ENCODE measurements at places on chromosomes 4 and X.

GRCh38 chrX:100625985-100626491 is 10.6 kb downstream of the TSPAN6 start:
- no peak for DNase-seq

DNA sequence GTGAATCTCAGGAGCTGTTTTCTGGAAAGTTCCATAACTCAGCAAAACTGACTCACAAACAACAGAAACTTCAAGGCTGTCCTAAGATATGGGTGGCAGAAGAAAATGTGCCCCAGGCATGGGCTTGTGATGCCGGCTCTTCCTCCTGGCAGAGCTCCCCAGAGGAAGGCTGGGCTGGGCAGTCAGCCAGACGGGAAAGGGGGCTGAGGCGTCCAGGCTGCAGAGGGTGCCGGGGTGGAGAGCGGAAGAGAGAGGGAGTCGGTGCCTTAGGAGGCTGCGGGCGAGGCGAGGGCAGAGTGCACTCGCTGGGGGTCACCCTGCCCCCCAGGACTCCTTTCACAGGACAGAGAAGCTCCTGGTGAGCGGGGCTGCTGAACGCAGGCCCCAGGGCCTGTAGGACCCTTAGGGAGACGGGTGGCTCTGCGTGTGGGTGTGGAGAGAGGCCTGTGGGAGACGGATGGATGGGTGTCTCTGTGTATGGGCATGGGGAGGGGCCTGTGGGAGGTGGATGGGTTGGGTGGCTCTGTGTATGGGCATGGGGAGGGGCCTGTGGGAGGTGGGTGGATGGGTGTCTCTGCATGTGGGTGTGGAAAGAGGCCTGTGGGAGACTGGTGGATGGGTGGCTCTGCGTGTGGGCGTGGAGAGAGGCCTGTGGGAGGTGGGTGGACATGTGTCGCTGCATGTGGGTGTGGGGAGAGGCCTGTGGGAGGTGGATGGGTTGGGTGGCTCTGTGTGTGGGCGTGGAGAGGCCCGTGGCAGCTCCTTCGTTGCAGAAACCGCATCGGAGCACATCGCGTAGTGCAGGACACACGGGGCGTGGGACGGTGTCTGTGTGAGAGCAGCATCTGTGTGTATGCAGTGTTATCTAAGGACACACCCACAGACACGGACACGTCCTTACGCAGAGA is 15.9 kb downstream of the PCGF3 start:
- DNase-seq, result peak; percentile 18

GRCh38 chr4:41750121-41750625 is 1.6 kb upstream of the PHOX2B start:
- no peak for DNase-seq

DNA sequence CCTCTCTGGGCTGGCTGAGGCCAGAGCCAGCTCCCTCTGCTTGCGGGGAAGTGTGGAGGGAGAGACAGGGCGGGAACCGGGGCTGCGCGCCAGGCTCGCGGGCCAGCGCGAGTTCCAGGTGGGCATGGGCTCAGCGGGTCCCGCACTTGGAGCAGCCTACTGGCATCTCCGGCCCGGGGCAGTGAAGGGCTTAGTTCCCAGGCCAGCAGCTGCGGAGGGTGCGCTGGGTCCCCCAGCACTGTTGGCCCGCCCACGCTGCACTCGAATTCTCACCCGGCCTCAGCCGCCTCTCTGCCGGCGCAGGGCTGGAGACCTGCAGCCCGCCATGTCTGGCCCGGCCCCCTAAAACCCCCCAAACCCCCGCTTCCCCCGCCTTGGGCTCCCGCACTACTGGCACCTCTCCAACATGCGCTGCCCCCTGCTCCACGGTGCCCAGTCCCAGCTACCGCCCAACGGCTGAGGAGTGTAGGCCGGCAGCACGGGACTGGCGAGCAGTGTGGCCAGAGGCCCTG is 33.8 kb upstream of the FAT4 start:
- no peak for DNase-seq

DNA sequence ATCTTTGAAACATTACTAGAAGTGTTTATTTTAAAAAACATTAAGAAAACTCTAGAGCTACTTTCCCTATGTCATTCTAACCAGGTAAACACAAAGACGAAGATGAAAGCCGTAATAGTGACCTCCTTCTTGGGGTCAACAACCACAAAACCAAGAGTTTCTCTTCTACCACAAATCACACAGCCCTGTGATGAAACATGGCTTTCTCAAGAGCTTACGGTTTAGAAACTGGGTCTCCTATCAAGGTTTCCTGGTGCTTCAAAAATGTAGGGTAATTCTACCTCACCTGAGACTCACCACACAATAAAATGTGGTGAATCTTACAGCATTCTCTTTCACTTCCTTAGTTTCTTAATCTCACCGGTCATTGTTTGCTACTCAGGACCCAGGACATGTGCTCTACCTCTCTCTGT is 50.9 kb downstream of the CORIN start:
- no peak for DNase-seq

DNA sequence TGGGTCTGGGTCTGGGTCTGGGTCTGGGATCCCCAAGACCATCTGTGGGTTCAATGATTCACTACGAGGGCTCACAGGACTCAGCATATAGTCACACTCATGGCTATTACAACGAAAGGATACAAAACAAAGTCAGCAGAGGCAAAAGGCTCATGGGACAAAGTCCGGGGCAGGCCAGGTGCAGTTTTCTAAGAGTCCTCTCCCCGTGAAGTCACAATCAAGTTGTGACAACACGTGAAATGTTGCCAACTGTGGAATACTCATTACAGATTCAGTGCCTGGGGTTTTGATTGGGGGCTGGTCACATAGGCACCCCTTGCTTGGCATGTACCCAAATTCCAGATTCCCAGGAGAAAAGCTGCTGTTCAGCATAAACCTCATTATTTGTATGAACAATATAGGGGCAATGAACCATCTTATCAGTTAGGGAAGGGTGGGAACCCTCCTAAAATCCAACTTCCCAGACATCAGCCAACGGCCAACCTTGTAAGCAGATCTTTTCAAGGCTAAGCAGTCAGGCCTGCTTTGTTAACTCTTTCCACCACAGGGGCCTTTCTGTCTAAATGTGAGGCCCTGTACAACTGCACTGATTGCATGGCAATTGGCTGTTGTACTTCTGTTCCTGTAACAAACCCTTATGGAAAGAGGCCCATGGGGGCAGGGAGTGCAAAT is 58.2 kb upstream of the DIPK2B start:
- no peak for DNase-seq

GRCh38 chr4:180637616-180638015 is 1605.6 kb upstream of the TENM3 start:
- no peak for DNase-seq

DNA sequence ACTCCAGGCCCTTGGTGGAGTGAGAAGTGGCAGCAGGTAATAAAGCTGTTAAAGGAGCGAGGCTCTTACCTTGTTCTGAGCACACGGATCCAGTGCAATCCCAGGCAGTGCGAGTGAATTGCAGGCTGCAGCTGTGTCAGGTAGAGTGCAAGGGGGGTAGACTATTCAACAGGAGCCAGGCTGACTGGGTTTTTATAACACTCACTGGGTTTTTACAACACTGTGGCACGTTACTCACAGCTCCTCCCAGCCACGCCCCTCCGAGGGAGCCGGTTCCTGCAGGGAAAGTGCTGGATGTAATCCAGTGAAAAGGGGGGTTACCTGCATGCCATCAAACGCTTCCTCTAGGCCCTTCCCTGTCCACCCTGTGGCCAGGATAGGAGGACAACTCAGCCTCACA is 358 bp downstream of the FGFBP1 start:
- DNase-seq, result no peak

DNA sequence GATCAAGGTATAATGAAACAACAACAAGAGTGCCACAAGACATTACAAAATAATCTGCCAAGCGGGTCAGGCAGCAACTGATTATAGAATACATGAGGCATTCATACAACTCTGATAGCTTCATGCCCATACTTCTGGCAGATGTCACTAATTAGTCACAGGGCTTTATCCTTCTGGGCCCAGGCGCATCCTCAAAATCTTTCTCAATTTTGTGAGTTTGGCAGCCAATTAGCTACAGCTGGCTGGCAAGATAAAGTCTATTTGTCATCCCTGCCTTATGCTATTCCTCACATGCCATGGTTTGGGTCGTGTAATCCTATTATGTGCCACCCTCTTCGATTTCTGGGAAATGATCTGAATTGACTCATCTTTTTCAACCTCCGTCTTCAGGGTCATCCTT is 254.3 kb downstream of the PACRGL start:
- DNase-seq, result no peak

DNA sequence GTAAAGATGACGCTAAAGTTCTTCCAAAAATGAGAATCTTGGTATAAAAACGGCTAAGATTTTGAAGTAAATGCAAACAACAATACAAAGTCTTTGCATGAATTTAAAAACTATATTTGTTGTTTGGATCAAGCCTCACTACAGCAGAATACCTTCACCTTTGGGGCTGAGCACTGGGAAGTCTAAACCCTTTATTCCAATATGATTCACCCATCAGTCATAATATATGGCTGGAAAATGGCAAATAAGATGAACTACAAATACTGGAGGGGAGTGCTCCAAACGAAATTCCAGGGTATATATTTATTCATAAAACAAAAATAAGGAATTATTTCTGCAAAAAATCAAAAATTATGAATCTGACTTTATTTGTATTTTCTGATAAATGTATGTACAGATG is 138.4 kb downstream of the SCFD2 start:
- no peak for DNase-seq

DNA sequence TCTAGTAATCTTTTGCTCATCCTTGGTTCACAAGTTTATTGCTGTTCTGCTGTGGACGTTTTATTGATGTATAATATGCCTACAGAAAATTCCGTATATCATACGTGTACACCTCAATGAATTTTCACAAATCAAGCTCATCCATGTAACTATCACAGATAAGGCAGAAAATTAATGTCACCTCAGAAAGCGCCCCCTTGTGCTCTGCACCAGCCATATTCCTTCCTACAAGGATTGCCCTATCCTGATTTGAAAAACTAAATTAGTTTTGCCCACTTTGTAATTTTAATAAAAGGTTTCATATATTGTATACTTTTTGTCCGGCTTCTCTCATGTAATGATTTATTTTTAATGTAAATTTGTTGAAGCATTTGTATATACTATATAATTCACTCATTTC is 390.8 kb downstream of the ADGRL3 start:
- DNase-seq, result no peak

- DNase-seq, result no peak
Observed at GRCh38 chrX:42530027-42530426, 247.9 kb downstream of the PPP1R2C start.

DNA sequence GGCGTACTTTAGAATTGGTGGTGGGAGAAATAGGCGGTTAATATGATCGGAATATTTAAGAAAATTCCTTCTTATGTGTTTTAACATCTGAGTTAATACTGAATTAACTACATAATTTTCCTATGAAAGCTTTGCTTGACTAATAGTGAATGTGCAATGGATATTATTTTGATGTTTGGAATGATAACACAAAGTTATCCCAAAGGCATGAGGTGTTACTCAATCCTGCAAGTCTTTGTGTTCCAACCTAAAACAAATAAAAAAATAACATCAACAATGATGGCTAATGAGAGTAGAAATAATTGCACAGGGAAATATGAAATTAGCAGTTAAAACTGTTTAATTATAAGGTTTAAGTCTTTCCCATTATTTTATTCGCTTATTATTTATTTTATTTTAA is 183.6 kb upstream of the ARSJ start:
- no peak for DNase-seq
